ENCODE measurements at places on chromosomes 6 and 20. TPM values are rescaled to one million over a fixed set of nuclear protein-coding genes. Genes with fewer than 3 reads are reported as not detected.

PDE7B gene
- 6.3 TPM for total RNA-seq

WASF1 gene
- 56.8 TPM for total RNA-seq

BMP6 gene
- total RNA-seq, result 0.36 TPM

MAS1 gene
- 0.17 TPM for total RNA-seq

PPDPF gene
- 602 TPM for total RNA-seq

MARCKS gene
- total RNA-seq, result 96.2 TPM

RAET1G gene
- total RNA-seq, result 4.4 TPM

DNA sequence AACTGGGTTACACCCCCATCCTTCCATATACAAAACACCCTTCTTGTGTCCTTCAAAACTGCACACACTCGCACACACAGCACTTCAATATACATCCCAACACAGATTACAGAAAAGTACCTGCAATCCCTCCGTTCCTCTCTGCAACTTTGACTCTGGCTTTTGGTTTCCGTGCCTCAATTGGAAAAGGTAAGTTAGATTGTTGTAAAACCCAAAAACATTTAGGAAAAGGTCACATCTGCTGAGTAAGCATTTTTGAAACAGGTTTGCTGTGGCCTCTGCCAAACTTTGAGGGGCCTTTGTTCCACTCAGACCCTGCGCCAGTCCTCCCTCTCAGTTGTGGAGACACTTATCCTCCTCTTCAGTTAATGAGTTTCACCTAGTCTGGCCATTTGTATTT is 4.2 kb downstream of the NKX2-4 start:
- no peak for DNase-seq
- no peak overlapping the region for H3K4me3 ChIP-seq
- H3K36me3 ChIP-seq, result no peaks in the 10 kb centered on the region
- H3K27ac ChIP-seq, result no peak overlapping the region

DNA sequence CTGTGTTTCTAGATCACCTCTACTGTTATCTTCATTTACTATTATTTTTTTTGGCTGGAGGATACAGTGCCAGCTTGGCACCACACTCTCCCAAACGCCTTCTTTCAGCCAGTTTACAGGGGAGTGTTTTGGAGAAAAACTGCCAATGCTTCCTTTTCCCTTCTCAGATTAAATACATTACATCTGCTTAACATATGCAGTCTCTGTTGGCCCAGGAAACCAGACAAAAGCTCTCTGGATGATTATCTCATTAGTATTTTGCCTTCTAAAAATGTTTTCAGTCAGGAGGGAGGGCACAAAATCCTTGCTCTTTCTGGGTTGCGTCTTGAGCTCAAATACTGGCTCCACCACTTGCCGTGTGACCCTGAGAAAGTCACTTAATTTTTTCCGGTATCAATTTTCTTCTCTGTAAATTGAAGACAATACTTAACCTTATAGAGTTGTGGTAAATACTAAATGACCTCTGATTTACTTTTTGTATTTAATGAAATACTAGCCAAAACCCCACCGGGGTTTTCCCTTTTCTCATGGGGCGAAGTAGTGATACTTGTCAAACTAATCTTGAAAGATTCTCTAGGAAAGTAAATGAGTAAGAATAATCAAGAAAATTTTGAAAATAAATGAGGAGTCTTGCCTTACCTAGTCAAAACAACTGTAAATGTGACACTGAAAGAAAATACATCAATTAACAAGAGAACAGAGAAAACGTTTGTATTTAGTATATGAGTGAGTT is 146.2 kb downstream of the MMS22L start:
- H3K27ac ChIP-seq, result no peak overlapping the region
- no peaks in the 10 kb centered on the region for H3K36me3 ChIP-seq
- no peaks in the 10 kb centered on the region for H3K4me1 ChIP-seq
- no peak overlapping the region for H3K4me3 ChIP-seq
- no peak for DNase-seq

- no peaks in the 10 kb centered on the region for H3K27me3 ChIP-seq
- H3K4me3 ChIP-seq, result no peak overlapping the region
- no peak overlapping the region for H3K27ac ChIP-seq
- no peaks in the 10 kb centered on the region for H3K36me3 ChIP-seq
These were observed 110.3 kb downstream of the CARMIL1 start for GRCh38 chr6:25389471-25389870.

- DNase-seq, result peak; percentile 64
- peak within 1 kb of the TSS; percentile 73 for H3K27ac ChIP-seq
- H3K36me3 ChIP-seq, result no peaks in the 10 kb centered on the region
- peak within 1 kb of the TSS; percentile 38 for H3K4me3 ChIP-seq
- H3K27me3 ChIP-seq, result no peaks in the 10 kb centered on the region
These were observed at the start of gene WFDC2 for GRCh38 chr20:45469336-45470261. TSS of gene WFDC2 (plus strand) at chr20:45469753. CDS start at chr20:45469782, 29 bp downstream.

DNA sequence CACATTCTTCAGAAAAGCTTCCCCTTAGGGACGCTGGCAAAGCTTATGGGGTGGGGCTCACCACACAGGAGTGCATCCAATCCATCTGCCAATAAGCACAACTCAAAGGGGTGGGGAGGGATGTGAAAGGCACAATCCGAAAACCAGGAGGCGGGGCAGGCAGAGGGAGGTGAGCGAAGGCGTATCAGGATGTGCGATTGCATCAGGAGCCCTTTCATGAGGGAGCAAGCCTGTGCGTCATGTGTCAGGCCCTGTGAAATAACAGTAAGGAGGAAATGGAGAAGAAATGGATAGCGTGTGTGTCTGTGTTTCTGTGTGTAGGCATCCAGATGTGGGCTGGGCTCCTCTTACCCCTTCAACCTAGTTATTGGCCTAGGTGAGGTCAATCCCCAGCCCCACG is 382.4 kb upstream of the CDH4 start:
- DNase-seq, result no peak
- no peaks in the 10 kb centered on the region for H3K4me1 ChIP-seq
- H3K27me3 ChIP-seq, result peaks cover 4% of the 10 kb centered on the region
- H3K4me3 ChIP-seq, result no peak overlapping the region
- H3K27ac ChIP-seq, result no peak overlapping the region
- no peaks in the 10 kb centered on the region for H3K36me3 ChIP-seq

DNA sequence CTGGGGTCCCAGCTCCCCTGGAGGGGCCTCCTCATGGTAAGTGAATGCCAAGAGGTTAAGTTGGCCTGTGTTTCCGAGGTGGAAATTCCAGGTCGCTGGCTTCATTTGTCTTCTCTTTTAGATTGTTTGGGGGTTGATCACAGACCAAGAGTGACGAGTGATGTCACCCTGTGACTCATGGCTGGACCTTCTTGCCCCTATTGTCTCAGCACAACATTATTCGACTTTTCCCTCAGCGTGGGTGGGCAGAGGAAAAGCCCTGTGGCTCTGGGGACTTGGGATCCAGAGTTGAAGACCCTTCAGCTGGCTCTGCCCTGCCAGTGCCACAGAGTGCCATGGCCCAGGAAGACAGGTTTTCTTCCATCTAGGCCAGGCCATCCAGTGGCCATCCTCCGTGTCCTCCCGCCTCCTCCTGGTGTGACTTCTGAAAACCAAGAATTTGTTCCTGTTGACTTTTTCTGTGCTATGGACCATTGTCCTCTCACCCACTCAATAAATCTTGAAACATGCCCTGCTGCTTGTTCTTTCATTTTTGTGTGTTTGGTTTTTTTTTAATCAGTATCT is 15.4 kb upstream of the SNHG17 start:
- DNase-seq, result no peak
- no peaks in the 10 kb centered on the region for H3K4me1 ChIP-seq
- H3K27me3 ChIP-seq, result no peaks in the 10 kb centered on the region
- H3K27ac ChIP-seq, result no peak overlapping the region
- no peaks in the 10 kb centered on the region for H3K36me3 ChIP-seq
- no peak overlapping the region for H3K4me3 ChIP-seq

DNA sequence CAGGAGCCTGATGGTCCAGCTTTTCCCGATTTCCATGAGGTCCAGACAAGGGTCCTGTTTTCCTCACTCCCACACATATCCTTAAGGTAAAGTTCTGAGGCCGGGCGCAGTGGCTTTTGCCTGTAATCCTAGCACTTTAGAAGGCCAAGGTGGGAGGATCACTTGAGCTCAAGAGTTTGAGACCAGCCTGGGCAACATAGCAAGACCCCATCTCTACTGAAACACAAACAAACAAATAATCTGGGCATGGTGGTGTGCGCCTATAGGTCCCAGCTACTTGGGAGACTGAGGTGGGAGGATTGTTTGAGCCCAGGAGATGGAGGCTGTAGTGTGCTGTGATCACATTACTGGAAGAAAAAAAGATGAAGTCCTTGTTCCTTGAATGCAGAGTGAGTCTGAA is 53.2 kb upstream of the IYD start:
- no peak overlapping the region for H3K27ac ChIP-seq
- no peaks in the 10 kb centered on the region for H3K36me3 ChIP-seq
- H3K27me3 ChIP-seq, result no peaks in the 10 kb centered on the region
- no peak for DNase-seq
- peaks cover 5% of the 10 kb centered on the region for H3K4me1 ChIP-seq

- no peak overlapping the region for H3K27ac ChIP-seq
- H3K4me1 ChIP-seq, result no peaks in the 10 kb centered on the region
- H3K36me3 ChIP-seq, result no peaks in the 10 kb centered on the region
- no peak overlapping the region for H3K4me3 ChIP-seq
- DNase-seq, result no peak
These were observed 616.7 kb downstream of the PHF3 start for GRCh38 chr6:64252256-64252655.

- H3K4me3 ChIP-seq, result no peak overlapping the region
- H3K27ac ChIP-seq, result no peak overlapping the region
- peaks cover 15% of the 10 kb centered on the region for H3K4me1 ChIP-seq
- H3K27me3 ChIP-seq, result no peaks in the 10 kb centered on the region
- peaks cover 14% of the 10 kb centered on the region for H3K36me3 ChIP-seq
These were observed 11.3 kb downstream of the ELMO2 start for GRCh38 chr20:46394872-46395760.

DNA sequence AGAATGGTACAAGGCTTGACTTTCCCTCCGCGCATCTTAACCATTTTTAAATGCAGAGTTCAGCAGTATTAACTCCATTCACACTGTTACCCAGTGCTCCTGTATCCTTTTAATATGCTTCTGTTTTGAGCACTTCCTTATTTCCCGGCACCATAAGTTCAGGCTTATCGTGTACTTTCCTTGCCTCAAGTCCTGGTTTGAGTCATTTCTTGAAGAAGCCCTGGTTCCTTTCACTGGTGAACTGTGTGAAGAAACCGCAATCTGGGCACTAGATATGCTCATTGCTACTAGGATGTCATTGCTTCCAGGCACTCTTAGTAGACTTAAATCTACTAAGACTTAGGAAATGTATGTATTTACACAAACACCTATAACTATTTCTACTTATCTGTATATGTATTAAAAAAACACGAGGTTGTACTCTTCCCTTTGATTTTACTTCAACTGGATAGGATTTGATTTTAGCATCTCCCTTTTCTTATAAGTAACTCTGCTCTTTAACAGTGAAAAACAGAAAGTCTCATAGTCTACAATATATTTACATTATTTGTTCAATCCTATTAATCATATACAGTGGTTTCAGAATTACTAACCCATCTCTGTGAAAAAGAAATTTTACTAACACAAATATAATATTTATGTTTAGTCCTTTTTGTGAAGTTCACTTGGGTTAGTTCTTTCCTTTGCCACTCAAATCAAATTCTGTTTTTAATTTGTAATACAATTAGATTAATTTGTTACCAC is 135.5 kb downstream of the CDKAL1 start:
- no peaks in the 10 kb centered on the region for H3K36me3 ChIP-seq

DNA sequence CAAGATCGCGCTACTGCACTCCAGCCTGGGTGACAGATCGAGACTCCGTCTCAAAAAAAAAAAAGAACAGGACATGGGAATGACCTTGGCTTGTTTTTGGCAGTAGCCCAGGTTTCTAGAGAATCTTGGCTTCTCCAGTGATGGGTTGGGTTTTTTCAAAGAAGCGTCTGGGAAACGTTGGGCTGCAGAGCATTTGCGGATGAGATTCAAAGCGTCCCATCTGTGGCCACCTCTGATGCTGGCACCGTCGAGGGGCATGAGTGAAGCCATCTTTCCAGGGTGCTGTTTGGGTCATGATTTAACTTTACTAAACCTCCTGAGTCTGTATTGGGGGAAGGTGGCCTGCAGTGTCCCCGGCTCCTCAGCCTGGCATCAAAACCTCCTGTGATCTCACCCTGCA is 43.2 kb upstream of the SRF start:
- H3K4me1 ChIP-seq, result peaks cover 7% of the 10 kb centered on the region
- H3K27ac ChIP-seq, result no peak overlapping the region
- no peak overlapping the region for H3K4me3 ChIP-seq

DNA sequence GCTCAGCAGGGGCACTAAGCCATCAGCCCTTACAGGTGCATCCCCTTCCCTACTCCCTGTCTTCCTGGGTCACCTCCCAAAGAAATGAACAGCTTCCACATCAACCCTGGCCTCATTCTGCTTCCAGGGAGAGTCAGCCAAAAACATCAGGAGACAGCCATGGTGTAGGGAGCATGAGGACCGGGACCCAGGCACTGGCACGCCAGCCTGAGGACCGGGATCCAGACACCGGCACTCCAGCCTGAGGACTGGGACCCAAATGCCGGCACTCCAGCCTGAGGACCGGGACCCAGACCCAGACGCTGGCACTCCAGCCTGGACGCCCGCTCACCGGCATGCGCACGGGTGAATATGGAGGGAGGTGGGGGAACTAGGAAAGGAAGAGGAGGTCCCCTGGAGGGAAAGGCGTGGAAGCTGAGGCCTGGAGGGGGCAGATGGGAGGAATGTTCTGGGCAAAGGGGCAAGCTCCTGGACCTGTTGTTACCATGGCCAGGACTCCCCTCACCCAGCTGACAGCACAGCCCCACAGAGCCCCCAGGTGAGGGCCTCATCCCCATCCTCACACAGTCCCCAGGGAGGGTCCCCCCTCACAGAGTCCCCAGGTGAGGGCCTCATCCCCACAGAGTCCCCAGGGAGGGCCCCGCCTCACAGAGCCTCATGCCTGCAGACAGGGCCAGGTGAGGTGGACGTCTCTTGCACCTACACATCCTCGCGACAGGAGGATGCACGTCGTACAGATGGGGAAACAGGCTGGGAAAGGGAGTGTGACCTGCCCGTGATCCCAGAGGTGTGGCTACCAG is 26.0 kb upstream of the MRGBP start:
- H3K4me3 ChIP-seq, result no peak overlapping the region
- no peaks in the 10 kb centered on the region for H3K36me3 ChIP-seq
- H3K4me1 ChIP-seq, result no peaks in the 10 kb centered on the region
- H3K27ac ChIP-seq, result no peak overlapping the region

GRCh38 chr20:10531848-10532247 is 96.7 kb downstream of the SLX4IP start:
- no peak for DNase-seq
- no peak overlapping the region for H3K27ac ChIP-seq
- H3K4me1 ChIP-seq, result no peaks in the 10 kb centered on the region
- H3K27me3 ChIP-seq, result no peaks in the 10 kb centered on the region

- H3K36me3 ChIP-seq, result no peaks in the 10 kb centered on the region
- no peak overlapping the region for H3K4me3 ChIP-seq
- H3K27me3 ChIP-seq, result no peaks in the 10 kb centered on the region
These were observed 149.5 kb upstream of the NEDD9 start for GRCh38 chr6:11381801-11382513.

GRCh38 chr6:40042232-40042631 is 108.0 kb upstream of the MOCS1 start:
- H3K4me1 ChIP-seq, result no peaks in the 10 kb centered on the region
- H3K27ac ChIP-seq, result no peak overlapping the region
- H3K4me3 ChIP-seq, result no peak overlapping the region
- no peaks in the 10 kb centered on the region for H3K27me3 ChIP-seq

DNA sequence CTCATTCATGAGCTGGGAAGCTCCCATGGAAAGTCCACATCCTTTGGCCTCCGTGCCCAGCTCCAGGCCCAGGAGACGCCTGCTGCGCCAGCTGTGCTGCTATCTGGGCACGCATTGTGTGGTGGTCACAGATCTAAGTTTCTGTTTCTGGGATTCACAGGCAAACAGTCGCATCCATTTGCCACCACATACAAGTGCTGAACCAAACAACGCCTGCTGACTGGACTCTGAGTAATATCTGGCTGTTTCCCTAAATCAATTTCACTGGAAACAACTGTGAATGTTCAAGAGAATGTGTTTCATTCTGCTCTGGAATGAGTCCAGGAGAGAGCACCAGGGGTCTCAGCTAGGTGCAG is 45.5 kb downstream of the IRF4 start:
- no peak overlapping the region for H3K4me3 ChIP-seq
- no peak for DNase-seq
- no peaks in the 10 kb centered on the region for H3K4me1 ChIP-seq
- no peaks in the 10 kb centered on the region for H3K27me3 ChIP-seq

Measured in prostate gland (tissue), 2 donors.